Kidney capillary endothelial cell (primary cell): ENCODE measurements at places on chromosomes 16 and 17.

- no peak for DNase-seq
These were observed 10.2 kb downstream of the ZC3H18 start for GRCh38 chr16:88580371-88580770.

- no peak for DNase-seq
These were observed 61.9 kb downstream of the MPHOSPH6 start for GRCh38 chr16:82108100-82108499.

DNA sequence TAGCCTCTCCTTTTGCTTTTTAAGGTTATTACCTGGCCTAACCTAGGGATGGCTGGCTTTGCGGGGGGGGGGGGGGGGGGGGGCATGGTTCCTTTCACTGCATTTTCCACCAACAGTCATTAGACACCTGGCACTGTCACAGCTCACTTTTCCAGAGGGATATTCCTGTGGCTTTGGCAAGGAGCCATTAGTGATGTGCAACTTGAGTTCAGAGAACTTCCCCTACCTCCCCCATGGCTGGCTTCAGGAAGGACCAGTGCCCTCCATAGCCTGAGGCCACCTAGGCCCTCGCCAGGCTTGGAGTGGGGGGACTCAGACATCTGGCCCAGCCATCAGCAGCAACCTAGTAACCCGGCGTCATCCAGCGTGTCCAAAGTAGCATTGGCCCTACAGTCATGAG is 234.6 kb downstream of the CPPED1 start:
- no peak for DNase-seq

DNA sequence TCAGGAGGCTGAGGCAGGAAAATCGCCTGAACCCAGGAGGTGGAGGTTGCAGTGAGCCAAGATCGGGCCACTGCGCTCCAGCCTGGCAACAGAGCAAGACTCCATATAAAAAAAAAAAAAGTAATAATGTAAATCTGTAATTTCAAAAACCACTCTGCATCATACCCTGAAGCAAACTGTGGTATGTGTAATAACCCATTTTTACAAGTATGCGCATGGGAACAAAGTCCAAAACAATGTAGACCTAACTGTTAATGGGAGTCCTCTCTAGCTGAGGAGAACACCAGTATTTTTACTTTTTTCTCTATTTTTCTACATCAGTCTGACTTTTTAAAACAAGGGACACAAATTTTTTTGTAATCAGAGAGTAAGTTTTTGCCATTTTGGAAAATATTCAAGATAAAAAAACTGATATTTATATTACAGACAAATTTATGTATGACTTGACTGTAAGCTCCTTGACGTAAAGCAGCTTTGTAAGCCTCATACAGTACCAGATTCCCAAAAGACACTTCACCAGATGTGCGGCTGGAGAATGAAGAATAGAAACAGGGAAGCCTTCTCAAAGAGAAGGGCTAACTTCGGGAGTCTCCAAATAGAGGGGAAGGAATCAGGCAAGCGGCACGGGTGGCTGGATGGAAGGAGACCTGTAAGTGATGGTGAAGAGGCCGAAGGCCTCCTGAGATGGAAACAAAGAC is 25.7 kb downstream of the CMTM4 start:
- no peak for DNase-seq

DNA sequence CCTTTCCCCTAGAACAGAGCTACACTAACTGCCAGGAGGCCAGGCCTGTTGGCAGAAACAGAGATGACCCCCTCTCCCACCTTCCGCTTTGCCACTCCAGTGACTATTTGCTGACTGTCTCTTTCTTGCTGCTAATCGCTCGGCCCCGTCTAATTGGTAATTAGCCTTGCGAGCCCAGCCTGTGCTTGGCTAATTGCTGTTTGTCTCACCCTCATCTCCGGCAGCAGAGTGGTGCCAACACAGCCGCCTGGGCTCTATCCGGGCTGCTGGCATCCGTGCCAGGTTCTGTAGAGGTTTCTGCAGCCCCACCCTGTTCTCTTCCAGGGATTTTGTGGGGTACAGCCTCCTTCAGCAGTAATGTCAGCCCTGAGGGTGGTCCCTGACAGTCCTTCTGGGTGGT is 27.4 kb upstream of the PHB1 start:
- no peak for DNase-seq

GRCh38 chr16:86631444-86631843 is 53.1 kb downstream of the FOXL1 start:
- no peak for DNase-seq
